ENCODE measurements at places on chromosomes 2 and 18. TPM values are rescaled to one million over a fixed set of nuclear protein-coding genes. Genes with fewer than 3 reads are reported as not detected.

- no peak for DNase-seq
These were observed 108.6 kb downstream of the C1D start for GRCh38 chr2:67954093-67954748.

DNA sequence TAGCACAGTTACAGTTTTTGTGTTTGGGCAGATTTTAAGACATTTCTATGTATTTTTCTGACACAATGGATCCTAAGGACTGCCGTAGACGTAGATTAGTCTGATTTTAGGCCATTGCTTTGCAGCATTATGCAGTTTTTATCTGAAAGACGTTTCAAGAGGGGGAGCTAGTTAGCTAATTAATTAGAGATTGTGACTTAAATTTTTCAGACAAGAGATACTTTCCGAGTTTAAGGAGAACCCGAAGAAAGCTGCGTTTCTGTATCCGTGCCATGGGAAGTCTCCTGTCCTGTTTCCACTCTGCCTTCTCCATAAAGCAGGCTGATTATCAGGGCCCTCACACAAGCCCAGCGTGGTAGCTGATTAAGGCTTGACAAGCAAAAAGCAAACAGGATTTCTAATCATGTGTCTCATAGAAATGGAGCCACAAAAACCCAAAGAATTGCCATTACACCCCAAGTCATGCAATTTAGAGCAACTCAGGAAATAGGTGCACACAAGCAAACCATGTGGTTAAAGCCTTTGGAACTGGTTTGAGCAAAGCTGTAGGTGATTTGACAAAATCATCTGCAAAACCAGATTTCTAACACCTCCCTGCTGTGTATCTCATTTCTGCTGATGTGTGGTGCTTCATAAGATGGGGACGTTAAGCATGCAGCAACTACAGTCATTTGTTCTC, 808.1 kb downstream of the RNF144A start:
- DNase-seq = no peak

GRCh38 chr2:241009601-241010530, 11.4 kb downstream of the SNED1 start:
- peak; percentile 90 for DNase-seq

GRCh38 chr2:224173210-224173609, 134.1 kb upstream of the SERPINE2 start:
- no peak for DNase-seq

DNA sequence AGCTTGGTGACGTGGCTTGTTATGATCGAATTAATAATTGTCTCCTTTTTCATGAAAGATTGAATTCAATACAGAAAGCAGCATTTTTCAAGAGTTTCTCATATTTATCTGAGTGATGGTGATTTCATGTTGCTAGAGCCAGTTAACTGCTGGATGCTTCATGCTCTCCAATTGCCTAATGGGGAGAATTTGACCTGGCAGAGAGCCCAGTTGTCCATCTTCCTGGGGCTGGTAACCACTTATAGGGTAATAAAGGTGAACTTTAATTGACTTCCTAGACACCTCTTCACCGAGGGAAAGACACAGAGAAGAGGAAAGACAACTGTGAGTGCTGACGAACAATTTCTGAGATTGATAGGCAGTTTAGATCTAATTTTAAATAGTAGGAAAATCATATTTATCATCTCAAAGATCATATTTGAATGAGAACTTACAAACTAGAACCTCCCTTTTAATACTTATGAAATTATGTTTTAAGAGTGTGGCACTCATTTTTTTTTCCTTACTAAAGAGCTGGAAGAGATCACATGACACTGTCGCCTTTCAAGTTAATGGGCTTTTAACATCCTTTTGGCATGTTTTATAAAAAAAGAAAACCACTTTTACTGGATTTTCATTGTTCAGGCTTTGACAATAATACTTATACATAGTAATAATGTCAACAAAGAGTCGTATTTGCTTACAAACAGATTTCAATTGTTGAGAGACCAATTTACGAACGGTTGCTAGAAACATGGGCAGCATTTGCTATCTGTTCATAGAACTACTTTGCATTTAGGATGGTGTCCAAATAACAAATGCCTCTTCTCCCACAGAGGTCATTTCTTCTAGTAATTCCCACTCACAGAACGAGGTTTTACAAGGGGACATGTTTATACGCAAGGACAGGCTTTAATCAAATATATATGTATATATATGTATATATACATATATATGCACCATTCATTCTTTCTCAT, 153.3 kb downstream of the RAPGEF4 start:
- DNase-seq = no peak

DNA sequence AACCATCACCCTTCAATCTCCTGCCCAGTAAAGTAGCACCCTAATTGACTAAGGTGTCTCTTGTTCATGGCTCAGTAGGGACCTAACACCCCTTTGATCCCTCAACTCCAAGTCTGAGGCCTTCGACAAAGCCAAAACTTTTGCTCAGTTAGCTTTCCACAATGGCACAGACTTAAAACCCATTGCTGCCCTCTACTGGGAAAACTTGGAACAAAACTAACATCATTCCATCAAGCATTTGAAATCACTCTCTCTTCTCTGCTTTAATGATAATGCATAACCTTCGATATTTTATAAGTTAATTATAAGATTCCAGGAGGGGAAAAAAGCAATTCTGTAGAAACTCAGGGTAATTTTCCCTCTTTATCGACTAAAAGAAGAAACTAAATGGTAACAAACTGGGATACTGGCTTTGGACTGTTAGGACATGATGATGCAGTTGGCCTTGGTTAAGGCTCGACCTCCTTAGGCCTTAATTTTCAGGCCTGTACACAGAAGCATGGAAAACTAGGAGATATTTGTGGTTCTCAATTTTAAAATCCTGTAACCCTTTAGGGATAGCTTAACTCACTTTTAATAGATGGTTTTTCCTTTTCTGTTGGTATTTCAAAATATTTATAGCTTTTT, 127.8 kb downstream of the STK39 start:
- DNase-seq = no peak

GRCh38 chr2:124187948-124188347, 162.9 kb downstream of the CNTNAP5 start:
- DNase-seq = no peak

The CD8B2 gene
- not detected for total RNA-seq

The TUBB6 gene
- 116 TPM for total RNA-seq

The IL1RL2 gene
- 0.21 TPM for total RNA-seq

The LYPD6B gene
- 14.5 TPM for total RNA-seq

The AFF3 gene
- total RNA-seq = 239 TPM

The ACOXL gene
- total RNA-seq = not detected
